ENCODE measurements at places on chromosomes 2 and 18. TPM values are rescaled to one million over a fixed set of nuclear protein-coding genes. Genes with fewer than 3 reads are reported as not detected.

The ASAP2 gene
- total RNA-seq, result 0.48 TPM

The WNT10A gene
- 0.16 TPM for total RNA-seq

The POTEI gene
- total RNA-seq, result not detected

The DPP10 gene
- not detected for total RNA-seq

The GREB1 gene
- total RNA-seq, result 0.25 TPM

The PDE11A gene
- total RNA-seq, result not detected

All from T-helper 2 cell treated with Interferon-gamma antibody and Interleukin-4, amounts not matched to agents 100 ng/mL and 5 ng/mL, for 36 hours (primary cell).